Activated CD4-positive, alpha-beta T cell treated with anti-CD3 and anti-CD28 coated beads for 4 hours (primary cell): ENCODE measurements at places on chromosomes 3 and 15.

GRCh38 chr3:41431386-41431785, 232.1 kb downstream of the CTNNB1 start:
- no peak for DNase-seq

DNA sequence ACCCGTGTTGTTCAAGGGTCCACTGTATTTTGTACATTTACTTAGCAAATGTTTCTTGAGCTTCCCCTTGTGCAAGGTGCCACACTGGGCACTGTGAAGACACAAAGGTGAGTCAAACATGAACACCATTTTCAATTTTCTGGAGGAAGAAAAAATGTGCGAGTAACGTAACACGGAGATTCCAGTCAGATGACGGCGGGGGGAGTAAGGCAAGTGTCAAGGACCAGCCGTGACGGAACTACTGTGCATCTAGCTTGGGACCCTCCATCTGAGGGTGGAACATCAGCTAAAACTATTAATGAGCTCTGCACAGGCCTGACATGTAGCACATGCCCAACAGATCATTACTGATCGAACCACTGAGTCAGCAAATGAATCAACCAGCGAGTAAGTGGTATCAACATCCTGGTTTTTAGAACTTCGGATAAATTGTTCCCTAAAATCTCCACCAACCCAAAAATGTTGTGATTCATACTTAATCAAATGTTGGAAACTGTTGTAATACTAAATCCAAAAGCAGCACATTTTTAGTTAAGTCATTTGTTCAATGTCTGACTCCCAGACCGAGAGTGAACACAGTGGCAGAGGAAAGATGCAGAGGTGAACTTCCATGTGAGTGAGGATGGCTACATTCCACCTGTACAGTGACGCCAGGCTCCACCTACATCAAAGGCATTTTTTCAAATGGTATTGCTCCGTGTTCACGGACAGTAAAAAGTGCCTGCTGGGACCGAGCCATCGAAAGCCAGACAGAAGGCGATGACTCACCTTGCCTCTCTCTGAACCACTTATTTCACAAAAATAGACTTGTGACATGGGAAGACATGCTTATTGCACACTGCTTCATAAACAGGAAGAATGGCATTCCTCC, 172.2 kb downstream of the ATP10A start:
- DNase-seq = no peak

- DNase-seq = no peak
Measured at GRCh38 chr3:29850641-29851040, 569.8 kb downstream of the RBMS3 start.

- DNase-seq = no peak
Measured at GRCh38 chr15:39641191-39641889, 60.5 kb downstream of the THBS1 start.

DNA sequence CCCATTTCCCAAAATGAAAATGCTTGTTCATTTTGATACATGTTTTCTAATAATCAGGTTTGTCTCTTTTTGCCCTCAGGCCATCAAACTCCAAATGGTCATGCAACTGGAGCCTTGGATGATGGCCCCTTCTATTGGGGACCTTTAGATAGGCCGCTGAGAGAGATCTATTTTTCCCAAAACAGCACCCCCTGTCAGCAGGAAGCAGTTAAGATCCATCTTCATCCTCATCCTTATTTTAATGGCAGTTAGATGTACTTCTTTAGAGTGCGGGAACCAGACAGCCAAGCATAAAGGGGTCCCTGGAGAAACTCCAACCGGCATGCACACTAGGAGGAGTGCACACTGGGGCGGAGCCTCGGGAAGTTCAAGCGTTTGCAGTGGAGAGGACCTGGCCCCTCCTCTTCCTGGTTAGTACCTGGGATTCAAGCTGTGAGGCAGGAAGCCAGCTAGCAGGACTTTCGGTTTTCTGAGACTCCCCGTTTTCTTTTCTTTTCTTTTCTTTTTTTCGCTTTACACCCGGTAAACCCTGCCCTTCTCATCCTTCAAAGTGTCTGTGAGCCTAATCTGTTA, 31.9 kb upstream of the STRIT1 start:
- DNase-seq = no peak

DNA sequence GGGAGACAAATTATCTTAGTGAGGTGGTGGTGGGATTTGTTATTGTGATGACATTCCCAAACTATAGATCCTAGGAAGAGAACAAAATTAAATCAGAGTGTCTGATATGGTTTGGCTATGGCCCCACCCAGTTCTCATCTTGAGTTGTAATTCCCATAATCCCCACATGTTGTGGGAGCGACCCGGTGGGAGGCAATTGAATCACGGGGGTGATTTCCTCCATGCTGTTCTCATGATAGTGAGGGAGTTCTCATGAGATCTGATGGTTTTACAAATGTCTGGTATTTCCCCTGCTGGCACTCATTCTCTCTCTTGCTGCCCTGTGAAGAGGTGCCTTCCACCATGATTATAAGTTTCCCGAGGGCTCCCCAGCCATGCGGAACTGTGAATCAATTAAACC, 62.0 kb downstream of the RPL22L1 start:
- DNase-seq = no peak

DNA sequence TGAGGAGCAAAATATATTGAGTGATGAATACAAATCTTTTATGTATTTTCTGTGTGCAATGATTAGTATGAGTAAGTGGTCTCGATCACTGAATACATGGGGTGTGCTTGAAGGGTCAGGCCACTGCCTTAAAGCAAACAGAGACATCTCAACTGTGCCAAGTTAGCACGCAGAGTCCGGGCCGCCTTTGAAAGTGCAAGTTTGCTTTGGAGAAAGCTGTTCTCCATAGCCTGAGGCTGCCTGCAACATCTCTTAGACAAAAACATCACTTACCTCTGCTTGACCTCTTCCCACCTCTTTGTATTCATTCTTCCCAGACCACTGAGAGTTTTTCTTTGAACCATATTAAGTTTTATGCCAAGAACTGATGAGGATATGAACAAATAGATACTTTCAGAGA, 267.0 kb downstream of the ZBTB20 start:
- no peak for DNase-seq

GRCh38 chr15:80984856-80985255, 4.8 kb downstream of the MESD start:
- DNase-seq = no peak

DNA sequence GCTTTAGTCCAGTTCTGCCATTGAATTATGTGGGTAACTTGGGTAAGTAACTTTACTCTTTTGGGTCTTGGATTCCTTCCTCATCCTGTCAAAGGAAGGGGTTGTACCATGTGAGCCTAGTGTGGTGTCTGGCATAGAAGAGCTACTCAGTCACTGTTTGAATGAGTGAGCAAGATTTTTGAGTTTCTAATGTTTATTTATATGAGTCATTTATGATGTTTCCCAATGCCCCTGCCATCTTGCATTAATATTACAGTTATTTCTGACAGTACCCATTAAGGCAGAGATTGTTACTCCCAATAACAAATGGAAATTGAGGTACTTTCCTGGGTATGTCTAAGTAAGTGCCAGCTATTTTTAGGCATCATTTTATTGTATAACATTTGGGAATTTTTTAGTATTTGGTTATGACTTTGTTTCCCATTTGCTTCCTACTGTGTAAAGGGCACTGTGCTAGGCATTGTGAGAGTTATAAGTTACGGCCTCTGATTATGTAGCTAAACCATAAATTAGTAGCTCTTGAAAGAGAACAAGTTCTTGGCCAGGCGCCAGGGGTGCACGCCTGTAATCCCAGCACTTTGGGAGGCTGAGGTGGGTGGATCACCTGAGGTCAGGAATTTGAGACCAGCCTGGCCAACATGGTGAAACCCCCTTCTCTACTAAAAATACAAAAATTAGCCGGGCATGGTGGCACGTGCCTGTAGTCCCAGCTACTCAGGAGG, 23.5 kb downstream of the NR1D2 start:
- DNase-seq = no peak

- no peak for DNase-seq
Measured at GRCh38 chr15:57150066-57150865, 226.0 kb upstream of the CGNL1 start.

- peak; percentile 14 for DNase-seq
Measured at GRCh38 chr15:65869954-65870871, 922 bp downstream of the RAB11A start.

DNA sequence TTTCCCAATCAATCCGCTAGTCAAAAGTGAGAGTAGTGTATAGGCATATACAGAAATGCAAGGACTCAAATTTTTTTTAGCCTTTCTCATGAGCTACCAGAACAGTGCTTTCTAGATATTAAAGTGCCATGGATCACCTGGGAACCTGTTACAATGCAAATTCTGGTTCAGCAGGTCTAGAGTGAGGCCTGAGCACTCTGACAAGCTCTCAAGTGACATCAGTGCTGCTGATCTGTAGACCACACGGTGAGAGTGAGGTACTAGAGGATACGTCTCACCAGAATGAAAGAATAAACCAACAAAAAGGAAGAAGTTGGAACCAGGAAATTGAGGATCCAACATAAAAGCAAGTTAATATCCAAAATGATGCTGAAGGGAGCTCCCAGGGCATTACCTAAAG, 16.0 kb upstream of the PLA2G4D start:
- no peak for DNase-seq

DNA sequence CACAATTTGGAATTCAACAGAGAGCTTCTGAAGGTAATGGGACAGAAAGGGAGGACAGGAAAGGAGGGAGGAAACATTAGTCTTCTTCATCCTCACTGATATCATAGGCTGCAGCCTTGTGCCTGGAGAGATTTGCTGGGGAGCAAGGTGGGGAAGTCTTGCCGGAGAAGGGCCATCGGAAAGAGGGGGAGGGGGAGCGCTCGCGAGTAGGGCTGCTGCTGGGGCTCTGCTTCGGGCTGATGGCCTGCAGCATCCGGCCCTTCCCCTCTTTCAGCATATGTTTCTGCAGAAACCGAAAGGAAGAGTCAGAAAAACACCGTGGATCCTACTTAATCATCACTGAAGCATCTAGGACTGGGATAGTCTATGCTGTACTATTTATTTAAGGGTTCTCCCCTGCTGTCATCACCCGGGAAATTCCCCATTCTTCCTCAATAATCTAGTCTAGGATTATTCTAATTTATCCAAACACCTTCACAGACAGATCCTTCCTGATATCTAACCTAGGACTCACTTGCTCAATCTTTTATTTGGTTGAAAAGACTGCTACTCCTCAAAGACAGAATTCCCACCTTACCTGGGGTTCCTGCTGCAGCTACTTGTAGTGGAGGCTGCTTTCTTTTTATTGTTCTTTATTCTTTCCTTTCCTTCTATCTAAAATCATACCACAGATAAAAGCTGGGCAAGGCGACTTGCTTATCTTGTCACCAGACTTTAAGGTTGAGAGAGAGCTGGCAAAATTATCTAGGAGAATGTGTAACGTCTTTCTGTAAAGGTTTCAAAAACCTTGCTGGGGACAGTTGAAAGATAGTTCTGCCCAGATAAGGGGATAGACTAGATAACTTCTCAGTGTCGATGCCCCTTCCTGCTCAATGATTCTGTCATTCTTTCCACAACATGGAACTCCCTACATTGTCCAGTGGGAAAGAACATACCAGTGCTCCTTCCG, 22.6 kb downstream of the SLC51A start:
- no peak for DNase-seq

DNA sequence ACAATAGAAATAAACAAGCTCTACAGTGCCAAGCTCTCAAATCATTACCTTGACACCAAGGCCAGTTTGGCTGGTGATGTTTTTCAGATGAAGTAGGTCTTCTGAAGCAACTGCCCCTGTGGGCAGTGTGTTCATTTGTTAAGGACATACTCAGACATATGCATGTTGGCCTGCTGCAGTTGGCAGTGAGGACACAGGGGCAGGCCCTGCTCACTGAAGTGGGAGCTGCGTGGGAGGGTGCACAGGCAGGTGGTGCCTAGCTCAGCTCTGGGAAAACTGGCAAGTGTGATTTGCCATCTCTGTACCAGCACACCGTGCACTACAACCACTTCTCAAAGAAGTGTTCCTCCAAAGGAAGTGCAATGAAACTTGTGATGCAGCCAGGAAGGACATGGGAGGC, 28.5 kb upstream of the SNRK start:
- no peak for DNase-seq

DNA sequence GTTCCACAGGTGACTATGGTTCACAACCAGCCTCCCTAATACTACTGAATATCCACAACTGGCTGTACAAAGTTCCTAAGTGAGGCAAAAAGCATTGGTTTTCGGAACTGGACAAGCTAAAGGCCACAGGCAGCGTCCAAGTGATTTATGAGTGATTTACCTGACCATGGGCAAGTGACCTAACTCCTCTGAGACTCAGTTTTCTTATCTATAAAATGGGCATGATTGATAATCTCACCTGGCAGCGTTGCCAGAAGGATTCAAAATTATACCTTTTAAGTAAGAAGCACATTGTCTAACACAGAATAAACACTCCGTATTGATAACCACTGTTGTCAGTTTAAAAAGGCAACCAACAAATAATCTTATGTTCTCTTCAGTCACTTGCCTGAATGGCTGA, 29.8 kb downstream of the ADAMTS9 start:
- DNase-seq = no peak

GRCh38 chr15:99729920-99730319, 3.3 kb downstream of the LYSMD4 start:
- no peak for DNase-seq

DNA sequence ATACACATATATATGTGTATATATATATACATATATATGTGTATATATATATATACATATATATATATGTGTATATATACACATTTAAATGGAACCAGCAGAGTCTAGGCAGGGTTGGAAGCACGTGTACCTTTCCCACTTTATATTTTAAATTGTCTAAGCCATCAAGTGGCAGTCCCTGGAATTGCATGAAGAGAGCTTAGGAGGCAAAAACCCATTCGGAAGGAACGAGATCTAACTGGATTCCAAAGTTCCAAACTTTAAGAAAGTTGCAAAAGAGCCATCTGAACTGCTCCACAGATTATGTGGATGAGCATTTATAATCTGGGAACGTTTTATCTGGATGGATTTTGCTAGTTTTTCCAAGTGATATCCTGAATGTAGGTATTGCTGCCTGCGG, 186.5 kb downstream of the FOXP1 start:
- peak; percentile 18 for DNase-seq

- DNase-seq = no peak
Measured at GRCh38 chr3:184496933-184497332, 64.7 kb upstream of the EPHB3 start.

DNA sequence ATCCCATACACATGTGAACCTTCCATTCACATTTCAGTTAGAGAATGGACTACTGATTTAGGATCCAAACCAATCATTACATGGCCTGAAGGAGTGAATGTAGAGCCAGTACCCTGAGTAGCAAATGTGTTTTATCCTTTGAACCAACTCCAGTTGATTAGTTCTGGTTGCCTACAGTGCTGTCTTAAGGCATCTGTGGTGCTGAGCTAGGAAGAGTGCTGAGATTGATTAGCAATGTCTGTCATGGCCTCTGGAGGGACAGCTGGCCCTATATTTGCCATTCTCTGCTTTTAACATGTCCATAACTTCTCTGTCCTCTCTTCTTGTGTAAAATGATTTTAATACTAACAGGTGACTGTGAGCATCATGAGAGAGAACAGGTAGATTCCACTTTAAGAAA, 11.1 kb downstream of the LRTM1 start:
- no peak for DNase-seq

- no peak for DNase-seq
Measured at GRCh38 chr15:42010434-42010833, 10.4 kb downstream of the PLA2G4E start.
